Activated CD8-positive, alpha-beta T cell treated with anti-CD3 and anti-CD28 coated beads for 36 hours (primary cell): ENCODE measurements at places on chromosomes 3 and 15. TPM values are rescaled to one million over a fixed set of nuclear protein-coding genes. Genes with fewer than 3 reads are reported as not detected.

- H3K27ac ChIP-seq, result no peak overlapping the region
- no peaks in the 10 kb centered on the region for H3K36me3 ChIP-seq
- H3K4me1 ChIP-seq, result peaks cover 8% of the 10 kb centered on the region
- H3K4me3 ChIP-seq, result no peak overlapping the region
These were observed 448.0 kb upstream of the NECTIN3 start for GRCh38 chr3:110623571-110623970.

GRCh38 chr15:23035964-23036566 is 3.3 kb downstream of the TUBGCP5 start:
- no peak overlapping the region for H3K4me3 ChIP-seq
- H3K27me3 ChIP-seq, result no peaks in the 10 kb centered on the region
- peak; percentile 78 for DNase-seq
- peaks cover 36% of the 10 kb centered on the region for H3K36me3 ChIP-seq

- no peaks in the 10 kb centered on the region for H3K4me1 ChIP-seq
- no peak for DNase-seq
- no peaks in the 10 kb centered on the region for H3K36me3 ChIP-seq
- H3K27ac ChIP-seq, result no peak overlapping the region
- H3K27me3 ChIP-seq, result no peaks in the 10 kb centered on the region
These were observed 325.7 kb downstream of the MAGI1 start for GRCh38 chr3:65713016-65713415.

- no peak for DNase-seq
- no peaks in the 10 kb centered on the region for H3K36me3 ChIP-seq
- H3K27me3 ChIP-seq, result peaks cover 6% of the 10 kb centered on the region
- no peak overlapping the region for H3K4me3 ChIP-seq
These were observed 194.7 kb downstream of the SV2B start for GRCh38 chr15:91294795-91295194.

FEZF2 gene
- total RNA-seq, result not detected
